ENCODE measurements at places on chromosomes 12 and 14.

GRCh38 chr12:57850854-57851430 lies 4.4 kb upstream of the CTDSP2 start:
- DNase-seq: peak; percentile 61

- no peak for DNase-seq
Measured at GRCh38 chr14:95507174-95507573, 9.3 kb downstream of the SYNE3 start.

- peak; percentile 92 for DNase-seq
Measured at GRCh38 chr12:52879394-52880351, 25.2 kb downstream of the KRT8 start.

- no peak for DNase-seq
Measured at GRCh38 chr12:110020956-110021355, 21.7 kb downstream of the ANKRD13A start.

DNA sequence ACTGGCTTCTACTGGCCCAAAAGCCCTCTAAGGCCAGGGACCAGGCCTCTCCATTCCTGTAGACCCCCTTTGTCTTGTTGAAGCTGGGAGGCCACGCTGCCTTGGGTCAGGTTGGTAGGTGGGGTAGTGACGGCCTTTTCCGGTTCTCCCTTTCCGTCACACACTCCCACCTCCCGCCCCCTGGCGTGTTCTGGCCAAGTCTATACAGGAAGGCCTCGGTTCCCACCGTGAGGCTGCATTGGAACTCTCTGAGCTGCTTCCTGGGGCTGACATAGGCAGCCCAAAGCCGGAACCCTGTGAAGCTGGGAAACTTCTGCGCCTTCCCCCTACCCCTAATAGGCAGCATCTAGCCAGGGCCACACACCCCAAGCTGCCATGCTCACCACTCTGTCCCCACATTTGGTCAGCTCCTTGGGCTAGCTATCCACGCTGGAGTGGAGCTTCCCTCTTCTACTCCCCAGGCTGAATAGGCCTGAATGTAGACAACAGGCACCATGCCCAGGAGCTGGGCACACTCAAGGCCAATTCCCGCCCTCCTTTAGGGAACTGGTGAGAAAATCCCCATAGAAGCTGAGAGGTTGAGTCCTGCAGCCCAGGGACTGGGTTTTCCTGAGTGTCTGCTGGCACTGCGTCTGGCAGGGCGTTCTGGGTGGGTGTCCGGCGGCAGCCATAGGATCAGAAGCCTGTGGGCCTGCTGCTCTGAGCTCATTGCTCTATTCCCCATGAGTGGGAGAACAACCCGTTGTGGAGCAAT lies 35.7 kb downstream of the RIN3 start:
- DNase-seq: no peak

- DNase-seq: peak; percentile 33
Measured at GRCh38 chr12:113860059-113860820, 105.9 kb downstream of the RBM19 start.

DNA sequence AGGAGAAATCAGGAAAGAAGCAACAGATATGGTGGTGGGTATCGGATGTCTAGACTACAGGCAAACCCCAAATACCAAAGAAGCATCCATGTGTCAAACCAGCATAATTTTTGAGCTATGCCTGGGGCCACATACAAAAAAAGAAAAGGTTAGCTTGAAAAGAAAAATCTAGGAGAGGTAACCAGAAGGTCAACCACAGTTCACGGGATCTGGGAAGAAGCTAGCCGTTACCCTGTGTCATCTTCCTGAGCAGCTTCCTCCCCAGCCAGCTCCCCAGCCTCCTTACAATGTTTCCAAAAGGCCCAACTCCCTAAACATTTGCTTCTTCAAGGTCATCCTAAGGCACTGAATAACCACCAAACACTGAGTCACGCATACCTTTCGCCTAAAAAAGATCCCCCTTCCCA lies 3.1 kb downstream of the SINHCAF start:
- DNase-seq: no peak

GRCh38 chr14:104220215-104221070 lies 82.1 kb downstream of the KIF26A start:
- DNase-seq: peak; percentile 84

- DNase-seq: peak; percentile 88
Measured at GRCh38 chr14:64983439-64984310, 3.0 kb upstream of the FNTB start.

DNA sequence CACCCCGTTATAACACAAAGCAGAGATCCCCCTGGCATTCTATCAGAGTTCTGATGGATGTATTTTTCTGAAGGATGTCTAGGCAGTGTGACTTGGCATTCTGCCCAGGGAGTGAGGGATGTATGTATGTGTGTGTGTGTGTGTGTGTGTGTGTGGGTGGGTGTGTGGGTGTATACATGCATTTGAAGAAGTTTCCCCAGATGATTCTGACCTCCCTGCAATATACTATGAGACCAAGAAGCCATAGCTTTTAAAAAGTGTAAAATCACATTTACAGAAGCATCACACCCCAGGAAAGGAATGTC lies 59.7 kb upstream of the NAP1L1 start:
- DNase-seq: no peak

GRCh38 chr12:123912415-123913380 lies 59.9 kb downstream of the CCDC92 start:
- DNase-seq: peak; percentile 33

DNA sequence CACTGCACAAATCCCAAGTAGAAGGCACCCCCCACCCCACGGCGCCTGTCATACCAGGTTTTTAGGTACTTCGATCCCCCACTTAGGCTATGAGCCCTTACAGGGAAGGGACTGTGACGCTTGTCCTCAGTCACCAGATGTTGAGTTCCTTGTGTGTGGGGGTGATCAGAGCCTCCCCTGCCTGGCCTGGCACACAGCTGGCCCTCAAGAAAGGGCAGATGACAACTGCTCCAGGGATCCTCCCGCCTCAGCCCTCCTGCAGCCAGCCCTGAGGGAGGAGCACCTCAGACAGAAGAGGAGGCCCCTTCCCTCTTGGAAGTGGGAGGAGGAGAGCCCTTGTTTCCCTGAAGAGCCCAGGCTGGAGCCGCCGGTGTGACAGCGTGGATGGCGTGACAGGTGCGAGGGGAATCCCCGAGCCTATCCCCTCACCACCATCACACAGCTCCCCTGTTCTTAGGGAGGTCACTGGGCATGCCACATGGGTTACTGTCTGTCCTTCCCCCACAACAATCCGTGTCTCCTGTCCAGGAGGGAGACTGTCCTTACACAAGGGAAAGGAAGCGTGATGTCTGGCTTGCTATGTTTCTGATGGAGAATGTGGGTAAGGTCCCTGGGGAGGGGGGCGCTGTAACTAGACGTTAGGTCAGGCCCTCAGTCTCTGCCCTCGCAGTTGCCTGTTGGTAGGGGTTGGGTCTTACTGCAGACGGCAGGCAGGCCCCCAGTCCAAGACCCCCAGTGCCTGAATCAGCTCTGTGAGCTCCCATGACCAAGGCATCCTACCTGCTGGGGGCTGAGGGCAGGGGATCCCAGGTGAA lies 31.4 kb downstream of the P2RX4 start:
- no peak for DNase-seq

DNA sequence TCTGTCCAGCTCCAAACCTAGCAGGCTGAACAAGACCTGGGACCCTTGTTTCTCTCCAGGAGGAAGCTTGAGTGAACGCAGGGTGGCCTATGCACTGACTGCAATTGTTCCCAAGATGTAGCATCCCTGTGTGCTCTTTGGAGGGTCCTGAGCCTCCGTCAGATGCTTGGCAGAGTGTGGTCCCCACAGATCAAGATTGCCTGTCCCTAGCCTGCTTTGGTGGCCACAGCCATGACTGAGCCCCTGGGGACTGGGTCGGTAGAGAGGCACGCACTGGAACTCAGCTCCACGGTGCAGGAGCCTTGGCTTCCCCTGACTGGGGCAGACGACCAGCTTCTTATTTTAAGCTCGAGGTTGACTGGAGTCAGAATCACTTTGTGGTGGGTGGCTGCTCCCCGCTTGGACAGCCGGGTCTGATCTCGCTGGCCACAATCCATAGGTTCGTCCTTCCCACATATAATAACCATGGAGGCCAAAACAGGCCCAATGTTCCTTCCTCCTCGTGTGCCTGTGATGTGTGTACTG lies 97.8 kb downstream of the LGMN start:
- no peak for DNase-seq

DNA sequence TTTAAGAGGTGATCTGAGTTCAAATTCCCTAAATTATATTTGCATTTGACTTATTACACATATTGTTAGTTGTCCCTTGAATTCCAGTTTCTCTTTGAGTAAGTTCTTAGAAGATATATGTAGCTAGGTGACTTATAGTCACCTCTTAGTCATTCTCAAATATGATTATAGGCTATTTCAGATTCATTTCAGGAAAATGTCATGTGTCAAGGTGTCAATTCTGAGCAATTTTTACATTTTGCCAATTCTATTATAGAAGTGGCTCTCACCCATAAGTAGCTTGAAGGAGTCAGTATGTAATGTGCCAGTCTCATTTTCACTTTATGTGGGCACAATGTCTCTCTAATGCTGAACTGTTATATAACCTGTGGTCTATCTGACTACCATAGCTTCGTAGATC lies 623.4 kb downstream of the DIO2 start:
- DNase-seq: no peak

- DNase-seq: no peak
Measured at GRCh38 chr12:104741077-104741476, 217.0 kb downstream of the SLC41A2 start.

- DNase-seq: no peak
Measured at GRCh38 chr14:78440356-78440894, 270.3 kb downstream of the NRXN3 start.

GRCh38 chr12:533718-534117 lies 74.0 kb downstream of the B4GALNT3 start:
- DNase-seq: no peak

DNA sequence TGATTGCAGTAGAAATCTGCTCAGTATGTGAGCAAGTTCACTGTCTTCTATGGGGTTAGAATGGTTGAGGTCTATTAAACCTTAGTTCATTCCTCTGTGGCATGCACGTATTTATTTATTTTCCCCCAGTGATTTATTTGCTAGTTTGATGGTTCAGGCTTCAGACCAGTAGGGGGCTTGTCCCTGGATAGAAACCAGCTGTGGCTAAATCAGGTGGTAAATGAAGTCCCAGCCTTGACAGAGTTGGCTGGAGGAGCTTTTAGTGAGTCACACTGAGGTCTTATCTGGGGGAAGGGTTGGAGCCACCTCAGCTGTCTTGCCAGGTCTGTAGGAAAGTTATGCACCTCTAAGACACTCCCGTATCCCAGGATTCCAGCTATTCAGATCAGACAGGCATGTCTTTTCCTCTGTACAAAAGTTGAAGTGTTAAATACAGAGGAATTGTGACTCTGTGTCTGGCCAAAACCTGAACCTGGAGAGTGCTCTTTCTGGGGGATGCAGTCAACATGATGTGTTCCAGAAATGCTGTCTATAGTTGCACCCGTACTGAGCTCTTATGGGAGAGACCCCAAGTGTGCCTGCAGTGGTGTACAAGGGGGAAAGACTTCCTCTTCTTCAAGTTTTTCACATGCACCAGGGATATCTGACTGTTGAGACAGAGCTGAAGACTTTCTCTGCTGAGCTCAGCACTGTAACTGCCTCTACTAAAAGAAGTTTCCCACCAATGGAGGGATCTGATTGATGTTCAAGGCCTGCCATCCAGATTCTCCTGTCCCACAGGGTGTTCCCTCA lies 1322.1 kb downstream of the TMEM121 start:
- DNase-seq: no peak

DNA sequence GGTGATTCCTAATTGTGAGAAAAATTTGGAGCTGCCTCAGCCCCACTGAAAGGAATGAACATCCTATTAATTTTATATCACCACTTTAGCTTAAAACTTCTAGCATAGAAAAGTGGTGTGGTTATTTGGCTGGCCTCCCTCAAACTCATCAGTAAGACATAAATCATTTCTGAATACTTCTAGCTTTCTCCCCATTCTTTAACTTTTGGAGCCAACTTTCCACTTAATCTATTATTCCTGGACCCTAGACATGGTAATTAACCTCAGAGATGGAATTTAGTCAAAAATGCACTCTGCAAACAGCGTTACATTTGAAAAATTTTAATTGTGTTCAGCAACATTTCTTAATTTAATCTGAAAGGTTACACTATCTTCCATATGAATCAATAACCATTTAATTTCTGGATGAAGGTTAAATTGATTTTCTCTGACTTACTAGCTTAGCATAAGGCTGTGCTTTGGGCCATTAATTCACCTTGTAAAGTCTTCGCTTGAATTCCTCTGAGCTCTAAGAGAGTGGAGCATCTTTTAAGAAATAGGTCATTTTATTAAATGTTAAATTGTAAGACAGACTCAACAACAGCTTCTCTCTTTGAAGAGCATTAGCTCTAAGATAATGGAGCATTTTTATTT lies 753.6 kb upstream of the STXBP6 start:
- no peak for DNase-seq

- no peak for DNase-seq
Measured at GRCh38 chr14:101687756-101688546, 73.6 kb upstream of the PPP2R5C start.

GRCh38 chr12:67414011-67414715 lies 145.0 kb downstream of the CAND1 start:
- DNase-seq: no peak

GRCh38 chr12:122996188-122996601 lies 15.7 kb downstream of the ARL6IP4 start:
- DNase-seq: no peak

- no peak for DNase-seq
Measured at GRCh38 chr12:64469455-64470142, 17.7 kb downstream of the TBK1 start.

- no peak for DNase-seq
Measured at GRCh38 chr12:52013626-52014310, 7.0 kb downstream of the TAMALIN start.
